ENCODE measurements at places on chromosomes 7 and 10.

DNA sequence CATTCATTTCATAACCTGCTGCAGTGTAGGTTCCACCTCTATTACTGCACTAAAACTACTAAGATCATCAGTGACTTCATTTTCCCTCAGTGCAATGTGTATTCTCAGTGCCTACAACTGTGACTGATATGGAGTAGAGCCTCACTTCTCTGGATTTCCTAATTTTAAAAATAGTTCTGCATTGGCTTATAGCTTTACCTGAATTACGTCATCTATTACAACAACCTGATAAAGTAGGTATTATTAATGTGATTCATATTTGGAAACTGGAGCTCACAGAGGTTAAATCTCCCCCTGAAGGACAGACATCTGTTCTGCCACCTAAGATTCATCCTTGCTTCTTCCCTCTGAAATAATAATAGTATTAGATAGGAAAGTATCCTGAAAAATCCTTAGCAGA is 70.9 kb upstream of the NOBOX start:
- no peak for DNase-seq

GRCh38 chr10:59037018-59037389 is 139.4 kb upstream of the PHYHIPL start:
- DNase-seq = no peak

- no peak for DNase-seq
Observed at GRCh38 chr10:132556994-132557441, 19.4 kb downstream of the INPP5A start.

- DNase-seq = no peak
Observed at GRCh38 chr7:112067632-112068540, 138.3 kb downstream of the DOCK4 start.

- no peak for DNase-seq
Observed at GRCh38 chr10:102965311-102965851, 47.3 kb downstream of the CNNM2 start.

DNA sequence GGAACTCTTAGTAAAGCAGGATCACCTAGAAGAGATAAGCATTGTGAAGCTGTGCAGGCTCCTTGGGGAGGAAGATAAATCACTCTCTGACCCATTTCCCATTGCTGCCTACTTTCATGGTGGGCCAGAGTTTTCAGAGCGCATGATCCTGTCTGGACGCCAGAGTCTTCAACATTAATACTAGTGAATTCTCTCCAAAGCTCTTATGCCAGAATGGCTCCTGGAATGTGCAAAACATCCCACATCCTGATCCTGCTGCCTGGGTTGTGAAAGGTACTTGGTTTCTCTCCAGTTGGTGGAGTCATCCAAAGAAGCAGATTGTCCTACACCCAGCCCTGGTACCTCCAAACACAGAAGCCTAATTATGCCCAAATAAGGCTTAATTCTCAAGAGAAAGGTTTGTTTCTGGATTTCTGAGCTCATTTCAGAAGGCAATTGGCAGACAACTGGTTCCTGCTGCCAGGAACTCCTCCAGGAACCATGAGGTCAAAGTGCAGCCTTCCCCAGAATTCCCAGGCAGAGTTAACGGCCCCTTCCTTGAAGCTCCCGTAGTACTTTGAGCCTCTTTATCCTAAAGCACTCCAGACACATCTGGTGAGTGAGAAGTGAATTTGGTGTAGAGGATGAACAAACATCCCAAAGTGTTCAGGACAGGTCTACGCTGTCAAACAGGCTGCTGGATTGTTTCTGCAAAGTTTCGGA is 495.2 kb downstream of the PLXNA4 start:
- DNase-seq = no peak

DNA sequence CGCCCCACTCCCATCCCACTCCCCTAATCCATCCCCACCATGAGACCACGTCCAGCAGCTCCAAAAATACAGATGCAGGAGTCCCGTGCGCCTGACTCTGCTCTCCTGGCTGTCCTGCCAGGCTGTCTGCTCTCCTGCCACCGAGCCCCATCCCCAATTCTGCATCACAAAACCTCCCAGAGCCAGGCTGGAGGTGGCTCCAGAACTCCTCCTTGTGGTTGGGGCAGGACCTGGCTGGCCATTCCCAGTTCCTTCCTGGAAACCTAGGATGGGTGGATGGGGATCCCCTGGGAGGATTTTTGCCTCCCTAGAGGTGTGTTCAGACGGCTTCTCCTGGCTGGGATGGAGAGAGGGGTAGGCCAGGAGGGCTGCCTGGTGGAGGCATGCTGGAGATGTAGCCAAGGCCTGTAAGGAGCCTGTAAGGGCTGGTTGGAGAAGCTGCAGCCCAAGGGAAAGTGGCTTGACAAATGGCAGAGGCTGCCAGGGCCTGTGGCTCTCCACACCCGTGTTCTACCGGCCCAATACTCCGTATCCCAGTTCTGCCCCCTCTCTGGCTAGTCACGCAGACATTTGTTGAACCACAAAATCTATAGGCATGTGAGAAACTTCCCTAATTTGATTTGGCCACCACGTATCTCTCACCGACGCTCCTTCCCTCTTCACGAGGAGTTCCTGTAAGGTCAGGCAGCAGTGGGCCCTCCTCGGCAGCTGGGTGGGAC is 99.3 kb downstream of the ARHGAP22 start:
- DNase-seq = no peak

GRCh38 chr10:121027371-121027770 is 176.2 kb downstream of the WDR11 start:
- DNase-seq = no peak

DNA sequence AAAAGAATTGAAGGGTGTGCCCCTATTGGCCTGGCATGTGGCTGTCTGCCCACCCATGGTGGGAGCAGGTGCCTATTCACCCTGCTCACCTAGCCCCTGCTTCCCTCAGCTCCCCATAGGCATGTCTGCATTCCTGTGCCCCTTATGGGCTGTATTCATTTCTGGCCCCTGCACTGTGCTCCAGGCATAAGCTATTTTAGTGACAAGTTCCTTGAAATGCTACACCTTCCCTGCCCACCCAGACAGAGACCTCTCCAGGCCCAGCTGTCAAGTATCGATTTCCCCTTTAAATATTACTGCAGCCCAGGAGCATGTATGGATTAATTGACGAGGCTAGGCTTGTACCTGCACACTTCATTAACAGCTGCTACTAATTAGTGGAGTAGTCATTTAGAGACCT is 235.4 kb downstream of the RPS24 start:
- DNase-seq = no peak

DNA sequence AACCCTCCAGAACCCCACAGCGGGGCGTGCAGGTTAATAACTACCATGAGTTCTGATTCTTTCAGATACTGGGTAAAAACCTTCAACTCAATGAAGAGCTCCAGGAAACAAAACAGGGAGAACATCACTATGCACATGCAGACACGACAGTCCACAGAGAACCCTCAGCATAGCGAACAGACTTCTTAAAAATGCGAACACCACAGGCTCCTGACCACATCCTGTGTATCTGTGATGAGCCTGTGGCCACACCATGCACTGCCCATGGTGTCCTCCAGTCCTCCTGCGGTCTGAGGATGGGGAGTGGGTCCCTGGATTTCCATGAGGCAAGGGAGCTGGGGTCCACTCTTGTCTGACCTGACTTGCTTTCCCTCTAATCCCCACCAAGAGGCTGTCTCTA is 107.2 kb downstream of the COBL start:
- no peak for DNase-seq

DNA sequence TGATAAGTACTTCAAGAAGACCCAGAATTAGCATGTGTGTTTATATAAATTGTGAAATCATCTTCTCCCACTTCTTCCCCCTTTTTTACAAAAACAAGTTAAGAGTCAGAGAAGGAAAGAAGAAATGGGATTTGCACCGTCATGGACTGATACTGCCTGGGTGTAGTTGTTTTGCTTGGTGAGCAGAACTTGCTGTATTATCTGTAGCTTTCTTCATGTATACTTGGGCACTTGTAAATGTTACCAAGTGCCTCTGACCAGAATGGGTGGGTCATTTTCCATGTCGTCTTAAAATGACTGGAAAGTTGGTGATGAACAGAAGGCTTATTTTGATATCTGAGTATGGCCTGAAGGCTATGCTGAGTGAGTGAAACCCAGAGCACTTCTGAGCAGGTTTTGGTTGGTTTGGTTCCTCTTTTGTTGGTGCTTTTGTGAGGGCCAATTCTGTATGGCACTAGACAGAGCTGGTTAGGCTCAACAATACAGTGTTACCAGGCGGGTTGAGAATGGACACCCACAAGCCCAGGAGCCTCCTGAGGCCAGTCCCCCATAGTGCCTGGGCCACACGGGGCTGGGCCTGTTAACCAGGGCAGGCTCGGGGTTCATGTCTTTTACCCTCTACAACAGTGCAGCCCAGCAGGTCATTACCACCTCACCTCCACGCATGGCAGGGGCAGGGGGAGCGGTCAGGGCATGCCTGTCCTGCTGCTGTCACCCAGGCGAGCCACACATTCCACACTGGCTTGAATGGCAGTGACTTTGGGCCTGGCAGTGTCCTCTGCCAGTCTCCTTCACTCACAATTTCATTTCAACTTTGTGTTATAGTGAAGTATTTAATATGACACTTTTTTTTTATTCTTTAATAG is 115.1 kb downstream of the CCNY start:
- no peak for DNase-seq

DNA sequence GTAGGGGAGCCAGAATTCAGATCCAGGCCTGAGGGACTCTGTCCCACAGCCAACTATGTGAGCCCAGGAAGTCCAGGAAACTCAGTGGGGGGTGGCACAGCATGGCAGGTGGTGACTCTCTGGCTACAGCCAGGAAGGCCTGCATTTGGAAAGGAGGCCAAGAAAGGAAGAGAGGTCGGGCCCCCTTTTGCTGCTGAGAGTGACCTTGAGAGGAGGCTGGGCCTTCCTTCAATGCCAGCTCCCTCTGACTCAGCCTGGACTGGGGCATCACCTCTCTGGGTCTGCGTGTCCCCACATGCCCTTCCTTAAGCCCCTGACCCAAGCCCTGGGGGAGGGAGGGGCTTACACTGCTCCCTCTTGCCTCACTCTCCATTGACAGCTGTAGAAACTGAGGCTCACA is 6.4 kb upstream of the MYL10 start:
- no peak for DNase-seq

GRCh38 chr10:83682414-83682813 is 456.9 kb upstream of the GHITM start:
- DNase-seq = no peak
